ENCODE measurements at places on chromosomes 16 and 17. TPM values are rescaled to one million over a fixed set of nuclear protein-coding genes. Genes with fewer than 3 reads are reported as not detected.

- no peak for DNase-seq
Observed at GRCh38 chr17:62126292-62126691, 61.2 kb upstream of the MED13 start.

The AATK gene
- 2.2 TPM for total RNA-seq

DNA sequence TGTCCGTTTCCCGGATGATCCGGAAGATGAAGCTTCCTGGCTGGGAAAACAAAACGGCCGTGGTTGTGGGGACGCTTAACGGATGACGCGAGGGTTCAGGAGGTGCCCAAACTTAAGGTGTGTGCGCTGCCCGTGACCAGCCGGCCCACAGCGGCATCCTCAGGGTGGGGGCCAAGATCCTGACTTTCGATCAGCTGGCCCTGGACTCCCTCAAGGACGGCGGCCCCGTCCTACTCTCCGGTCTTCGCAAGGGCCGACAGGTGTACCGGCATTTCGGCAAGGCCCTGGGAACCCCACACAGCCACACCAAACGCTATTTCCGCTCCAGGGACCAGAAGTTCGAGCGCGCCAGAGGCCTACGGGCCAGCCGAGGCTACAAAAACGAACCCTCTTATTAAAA, 1.1 kb upstream of the C16orf90 start:
- DNase-seq, result no peak

DNA sequence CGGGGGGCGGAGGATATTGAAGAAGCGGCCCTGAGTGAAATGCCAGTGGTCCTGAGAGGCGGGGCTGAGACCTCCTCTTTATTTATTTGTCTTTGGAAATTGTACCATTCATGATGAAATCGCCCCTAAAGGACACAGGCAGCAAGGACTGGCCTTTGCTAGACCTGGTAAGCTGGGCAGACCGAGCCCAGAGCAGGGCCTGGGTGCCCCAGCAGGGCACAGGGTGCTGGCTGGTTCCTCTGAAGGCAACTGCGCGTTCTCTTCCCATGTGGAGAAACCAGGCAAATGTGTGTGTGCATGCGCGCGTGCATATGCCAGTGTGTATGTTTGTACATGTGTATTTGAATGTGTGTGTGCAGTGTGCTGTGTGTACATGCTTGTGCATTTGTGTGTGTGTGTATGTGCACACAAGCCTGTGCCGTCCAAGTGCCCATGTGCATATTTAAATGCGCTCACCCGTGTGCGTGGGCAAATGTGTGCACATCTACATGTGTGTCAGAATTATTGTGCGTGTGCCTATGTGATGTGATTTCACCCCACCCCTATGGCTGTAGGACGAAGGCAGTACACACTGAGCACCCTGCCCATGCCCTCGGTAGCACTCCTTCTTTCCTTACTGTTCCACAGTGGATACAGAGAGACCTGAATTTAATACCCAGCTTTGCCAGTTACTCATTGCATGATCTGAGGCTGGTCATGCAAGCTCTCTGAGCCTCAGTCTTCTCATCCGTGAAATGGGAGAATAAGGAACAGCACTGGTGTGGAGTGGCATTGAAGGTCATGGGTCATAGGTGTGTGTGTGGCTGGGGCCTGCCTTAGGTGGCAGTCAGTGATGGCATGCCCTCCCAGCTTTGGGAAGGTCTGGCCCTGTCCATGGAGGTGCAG, 105.2 kb downstream of the CMIP start:
- no peak for DNase-seq

- DNase-seq, result no peak
Observed at GRCh38 chr17:4364622-4365041, 1.8 kb downstream of the UBE2G1 start.

DNA sequence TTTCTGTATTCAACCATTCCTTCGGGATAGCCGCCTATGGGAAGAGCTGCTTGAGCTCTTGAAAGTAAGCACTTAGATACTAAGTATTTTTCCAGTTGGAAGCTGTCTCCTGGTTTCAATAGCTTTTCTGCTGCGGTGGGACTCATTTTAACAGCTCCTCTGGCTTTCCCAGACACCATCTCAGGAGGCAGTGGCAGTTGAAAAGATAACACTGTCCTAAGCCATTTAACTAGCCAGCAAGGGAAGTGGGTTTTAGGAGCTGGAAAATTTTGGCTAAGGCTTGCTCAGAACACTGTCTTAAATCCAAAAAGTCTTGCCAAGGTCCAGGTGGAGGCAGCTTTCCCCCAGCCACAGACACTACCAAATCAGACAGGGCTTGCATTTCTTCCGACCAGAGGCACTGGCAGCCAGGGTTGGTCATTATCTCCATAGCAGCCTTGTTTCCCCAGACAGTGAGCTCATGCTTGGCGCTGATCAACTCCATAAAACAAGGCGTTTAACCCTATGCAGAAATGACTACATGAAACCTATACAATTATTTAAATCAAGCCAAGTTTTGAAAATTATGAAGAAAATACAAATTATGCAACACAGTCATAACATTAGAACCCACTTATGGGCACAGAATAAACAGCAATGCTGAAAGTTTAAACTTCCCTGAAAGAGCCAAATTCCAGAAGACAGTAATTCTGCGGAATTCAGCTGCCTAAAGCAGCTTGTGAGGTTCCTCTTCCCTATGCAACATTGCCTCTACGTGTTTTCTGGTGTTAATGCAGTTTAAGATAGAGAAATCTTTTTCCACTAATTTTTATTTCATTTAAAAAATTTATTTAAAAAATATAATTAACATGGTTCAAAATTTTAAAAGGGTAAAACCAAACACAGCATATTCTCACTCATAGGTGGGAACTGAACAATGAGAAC, 25.0 kb downstream of the GABARAPL2 start:
- DNase-seq, result no peak

The GOT2 gene
- 27.0 TPM for total RNA-seq

The BRIP1 gene
- total RNA-seq, result 2.3 TPM

The IRX6 gene
- total RNA-seq, result not detected

GRCh38 chr16:15526731-15527130, 92.3 kb downstream of the BMERB1 start:
- no peak for DNase-seq

The PRSS36 gene
- total RNA-seq, result 0.47 TPM

The RNF112 gene
- total RNA-seq, result 0.25 TPM

- no peak for DNase-seq
Observed at GRCh38 chr17:16820979-16821543, 131.0 kb downstream of the CCDC144A start.

The PIPOX gene
- 2.2 TPM for total RNA-seq

DNA sequence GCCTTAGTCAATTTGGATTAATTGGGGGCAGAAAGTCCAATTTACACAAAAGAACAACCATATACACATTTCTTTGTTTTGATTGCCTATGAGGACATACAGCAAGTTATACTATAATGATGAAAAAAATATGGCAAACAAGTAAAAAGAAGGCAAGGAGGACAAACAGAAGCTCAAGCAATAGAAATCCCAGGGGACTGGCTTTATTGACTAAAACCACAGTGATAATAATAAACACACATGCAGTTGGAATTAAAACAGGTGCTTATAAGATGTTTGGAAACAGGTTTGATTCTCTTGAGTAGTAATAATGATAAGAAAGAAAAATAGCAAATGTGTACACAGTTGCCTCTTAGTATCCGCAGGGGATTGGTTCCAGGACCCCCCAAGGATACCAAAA, 176.4 kb downstream of the SHISA9 start:
- no peak for DNase-seq

DNA sequence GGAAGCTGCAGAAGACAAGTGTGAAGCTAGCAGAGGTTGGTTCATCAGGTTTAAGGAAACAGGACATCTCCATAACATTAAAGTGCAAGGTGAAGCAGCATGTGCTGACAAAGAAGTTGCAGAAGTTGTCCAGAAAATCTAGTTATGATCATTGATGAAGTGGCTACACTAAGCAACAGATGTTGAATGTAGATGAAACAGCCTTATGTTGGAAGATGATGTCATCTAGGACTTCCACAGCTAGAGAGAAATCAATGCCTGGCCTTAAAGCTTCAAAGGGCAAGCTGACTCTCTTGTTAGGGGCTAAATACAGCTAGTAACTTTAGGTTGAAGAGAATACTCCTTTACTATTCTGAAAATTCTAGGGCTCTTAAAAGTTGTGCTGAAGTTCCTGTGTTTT, 340.2 kb upstream of the SOX9 start:
- no peak for DNase-seq

DNA sequence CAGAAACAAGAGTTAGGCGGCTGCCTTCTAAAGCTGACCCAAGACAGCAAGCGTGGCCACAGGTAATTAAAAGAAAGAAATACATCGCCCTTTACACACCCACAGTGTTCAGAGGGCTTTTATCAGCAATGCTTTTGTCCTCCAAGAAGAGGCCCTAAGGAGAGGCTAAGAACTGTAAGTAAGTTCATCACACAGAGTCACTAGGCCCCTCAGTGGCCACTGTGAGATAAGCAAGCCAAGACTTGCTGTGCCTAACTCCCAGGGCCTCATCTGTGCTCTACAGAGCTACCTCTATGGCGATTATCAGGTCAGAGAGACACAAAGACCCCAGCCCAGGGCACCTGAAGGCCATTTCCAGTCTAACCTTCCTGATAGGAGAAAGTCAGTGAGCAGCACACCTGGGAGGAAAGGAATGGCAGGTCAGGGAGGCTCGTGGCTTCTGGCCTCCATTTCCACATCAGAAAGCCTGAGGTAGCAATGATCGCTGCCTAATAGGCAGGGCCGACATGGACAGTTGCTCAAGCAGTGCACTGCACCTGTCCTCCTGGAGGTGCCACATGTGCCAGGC, 545.2 kb upstream of the CDH11 start:
- no peak for DNase-seq

- DNase-seq, result no peak
Observed at GRCh38 chr17:48123776-48124388, 16.3 kb downstream of the SNX11 start.

The WNK4 gene
- 0.31 TPM for total RNA-seq

- no peak for DNase-seq
Observed at GRCh38 chr16:23274968-23275367, 27.1 kb upstream of the SCNN1B start.

Measured in T-helper 17 cell (primary cell).